Omental fat pad (tissue), 4 donors: ENCODE measurements at places on chromosomes 11 and 22. TPM values are rescaled to one million over a fixed set of nuclear protein-coding genes. Genes with fewer than 3 reads are reported as not detected.
A peak's percentile ranks its signal among the peaks of the same experiment; 100 is the strongest.

PLAAT5 gene
- total RNA-seq, result 54.3 TPM

MRE11 gene
- 10.4 TPM for total RNA-seq

TNNT3 gene
- 21.3 TPM for total RNA-seq

DERL3 gene
- 1.9 TPM for total RNA-seq

KCNE3 gene
- 10.1 TPM for total RNA-seq

DNA sequence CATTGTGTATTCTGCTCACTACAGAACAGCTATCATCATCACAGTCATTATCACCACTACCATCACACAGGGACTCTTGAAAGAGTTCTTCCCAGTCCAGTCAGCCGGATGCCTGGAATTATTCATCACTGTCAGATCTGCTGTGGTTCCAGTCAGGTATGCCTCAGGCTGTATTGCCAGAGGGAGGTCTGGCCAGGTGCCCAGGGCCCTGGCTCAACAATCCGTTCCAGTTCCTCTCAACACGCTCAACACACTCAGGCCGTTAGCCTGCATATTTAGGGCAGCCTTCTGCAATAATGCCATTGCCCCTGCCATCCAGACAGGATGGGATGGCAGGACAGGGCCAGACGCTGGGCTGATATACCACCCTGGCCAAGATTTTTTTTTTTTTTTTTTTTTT, 28.6 kb upstream of the RASL10A start:
- peak; percentile 39 for DNase-seq

DNA sequence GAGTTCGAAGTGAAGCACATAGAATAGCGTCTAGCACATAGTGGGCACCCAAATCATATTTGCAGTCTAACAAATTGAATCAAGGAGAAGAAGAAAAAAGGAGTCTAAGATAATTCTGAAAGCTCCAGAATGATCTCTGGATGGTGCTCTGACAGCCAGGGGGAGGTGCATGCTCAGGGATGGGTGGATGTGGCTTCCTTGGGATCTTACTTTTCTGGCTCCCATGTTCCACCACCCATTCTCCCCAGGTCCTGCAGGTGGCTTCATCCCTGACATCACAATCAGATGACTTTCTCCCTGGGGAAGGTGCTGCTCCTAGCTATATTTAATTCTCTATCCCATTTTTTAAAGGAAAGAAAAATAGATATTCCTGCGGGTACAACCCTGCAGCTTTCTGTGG, 381.9 kb downstream of the CADM1 start:
- no peak for DNase-seq

DNA sequence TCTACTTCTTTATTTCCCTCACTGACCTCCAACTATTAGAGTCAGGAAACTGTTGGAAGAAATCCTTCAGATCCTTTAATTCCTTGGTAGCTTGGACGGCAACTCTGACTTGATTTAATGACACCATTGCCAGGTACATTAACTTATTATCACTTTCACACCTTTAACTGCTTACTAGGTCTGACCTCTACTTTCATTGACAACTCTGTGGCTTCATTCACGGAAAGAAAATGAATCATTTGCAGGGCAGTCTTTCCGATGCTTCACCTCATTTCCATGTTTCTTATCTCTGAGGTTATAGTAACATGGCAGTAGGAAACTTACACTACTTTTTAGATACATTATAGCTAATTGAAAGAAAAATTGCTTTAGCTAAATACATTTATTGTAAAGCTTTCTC, 82.6 kb upstream of the PDGFD start:
- no peak for DNase-seq

DNA sequence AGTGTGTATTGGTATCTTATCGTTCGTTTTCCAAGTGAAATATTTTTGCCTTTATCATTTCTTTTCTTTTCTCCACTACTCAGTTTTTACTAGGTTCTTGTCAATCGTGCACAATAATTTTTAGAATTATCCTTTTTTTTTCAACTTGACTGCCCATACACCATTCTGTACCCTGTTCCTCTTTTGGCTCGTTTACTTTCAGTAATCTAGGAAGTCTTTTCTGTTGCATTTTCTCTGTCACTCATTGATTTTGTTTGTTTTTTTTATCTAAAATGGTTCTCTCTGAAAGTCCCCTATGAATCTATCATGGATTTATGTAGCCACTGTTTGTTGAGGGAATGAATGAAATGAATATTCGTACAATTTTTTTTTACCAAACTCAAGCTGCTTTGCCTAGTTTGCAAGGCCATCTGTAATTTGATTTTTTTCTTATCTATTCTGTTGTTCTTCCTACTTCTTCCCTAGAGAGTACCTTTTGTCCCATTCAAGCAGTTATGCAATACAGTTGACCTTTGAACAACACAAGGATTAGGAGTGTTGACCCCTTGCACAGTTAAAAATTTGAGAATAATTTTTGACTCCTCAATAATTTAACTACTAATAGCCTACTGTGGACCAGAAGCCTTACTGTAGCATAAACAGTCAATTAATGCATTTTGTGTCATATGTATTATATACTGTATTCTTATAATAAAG, 166.3 kb downstream of the TMEM135 start:
- no peak for DNase-seq

- no peak for DNase-seq
Measured at GRCh38 chr11:111801135-111801534, 34.9 kb upstream of the PPP2R1B start.

DNA sequence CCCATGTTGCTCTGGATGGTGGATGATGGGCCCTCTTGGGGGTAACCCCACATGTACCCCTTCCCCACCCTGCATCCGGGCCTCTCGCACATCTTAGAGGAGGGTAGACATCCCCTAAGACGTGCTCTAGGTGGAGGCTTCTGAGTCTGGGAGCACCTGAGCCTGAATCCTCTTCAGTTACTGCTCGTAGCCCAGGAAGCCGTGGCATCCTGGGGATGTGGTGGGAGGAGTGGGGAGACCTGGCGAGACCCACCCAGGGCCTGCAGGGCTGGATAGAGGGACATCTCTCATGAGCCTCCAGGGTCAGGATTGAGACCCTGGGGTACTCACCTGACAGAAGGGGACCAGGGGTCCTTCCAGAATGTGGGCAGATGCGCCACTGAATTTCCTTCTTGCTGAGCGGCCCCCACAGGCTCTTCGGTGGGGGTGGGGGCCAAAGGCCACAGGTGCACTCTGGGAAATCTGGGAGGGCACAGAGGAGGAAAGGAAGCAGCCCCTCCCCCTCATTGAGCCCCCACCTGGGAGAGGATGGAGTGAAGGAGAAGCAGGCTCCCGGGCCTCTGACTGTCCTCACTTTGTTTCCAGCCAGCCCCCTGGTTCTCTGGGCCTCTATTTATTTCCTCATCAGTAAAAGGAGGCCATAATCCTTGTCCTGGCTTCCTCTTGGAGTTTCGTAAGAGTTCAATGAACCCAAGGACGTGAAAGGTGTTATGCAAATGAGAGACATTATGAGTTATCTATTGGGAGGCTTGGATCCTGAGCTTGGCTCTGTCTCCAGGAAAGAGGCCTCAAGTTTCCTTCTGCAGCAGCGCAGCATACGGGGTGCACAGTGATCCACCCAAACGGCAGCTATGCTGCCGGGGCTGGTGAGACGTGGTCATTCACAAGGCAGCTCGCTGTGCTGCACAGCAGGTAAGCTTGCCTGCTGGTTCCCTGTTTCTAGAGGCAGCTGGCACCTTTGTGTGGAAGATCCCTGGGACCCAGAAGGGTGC, 31.2 kb downstream of the KCNJ4 start:
- no peak for DNase-seq

DNA sequence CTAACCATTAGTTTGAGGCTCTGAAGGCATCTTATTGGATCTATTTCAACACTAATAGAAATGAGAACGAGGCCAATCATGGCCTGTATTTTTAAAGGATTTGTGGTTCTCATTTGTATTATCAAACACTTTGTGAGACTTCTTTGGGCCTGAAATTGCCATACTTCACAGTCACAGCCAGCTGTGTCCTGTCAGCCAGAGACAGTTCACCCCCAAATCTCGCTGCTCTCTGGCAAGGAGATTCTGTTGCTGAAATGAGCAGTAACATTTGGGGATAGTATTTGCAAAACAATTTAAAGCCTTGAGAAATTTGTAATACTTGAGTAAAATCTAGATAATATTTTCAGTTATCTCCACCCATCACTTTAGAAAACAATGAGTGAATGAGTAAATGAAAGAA, 26.9 kb upstream of the TENM4 start:
- no peak for DNase-seq

DNA sequence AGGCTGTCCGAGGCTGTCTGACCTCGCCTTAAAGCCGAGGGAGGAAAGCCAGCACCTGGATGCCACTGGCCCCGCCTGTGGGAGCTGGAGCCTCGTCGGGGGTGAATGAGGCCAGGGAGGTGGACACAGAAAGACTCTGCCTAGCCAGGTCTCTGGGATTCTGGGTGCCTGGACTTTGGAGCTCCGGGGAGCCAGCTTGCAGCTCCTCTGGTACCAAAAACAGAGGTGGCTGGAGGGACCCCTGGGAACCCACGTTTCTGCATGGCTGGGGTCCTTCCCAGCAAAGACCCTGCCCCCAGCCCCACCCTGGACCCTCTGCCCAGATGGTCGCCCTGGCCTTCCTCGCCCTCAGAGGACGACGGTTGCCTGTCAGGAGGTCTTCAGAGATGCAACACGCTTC, 239.7 kb downstream of the BRD1 start:
- DNase-seq, result no peak

DNA sequence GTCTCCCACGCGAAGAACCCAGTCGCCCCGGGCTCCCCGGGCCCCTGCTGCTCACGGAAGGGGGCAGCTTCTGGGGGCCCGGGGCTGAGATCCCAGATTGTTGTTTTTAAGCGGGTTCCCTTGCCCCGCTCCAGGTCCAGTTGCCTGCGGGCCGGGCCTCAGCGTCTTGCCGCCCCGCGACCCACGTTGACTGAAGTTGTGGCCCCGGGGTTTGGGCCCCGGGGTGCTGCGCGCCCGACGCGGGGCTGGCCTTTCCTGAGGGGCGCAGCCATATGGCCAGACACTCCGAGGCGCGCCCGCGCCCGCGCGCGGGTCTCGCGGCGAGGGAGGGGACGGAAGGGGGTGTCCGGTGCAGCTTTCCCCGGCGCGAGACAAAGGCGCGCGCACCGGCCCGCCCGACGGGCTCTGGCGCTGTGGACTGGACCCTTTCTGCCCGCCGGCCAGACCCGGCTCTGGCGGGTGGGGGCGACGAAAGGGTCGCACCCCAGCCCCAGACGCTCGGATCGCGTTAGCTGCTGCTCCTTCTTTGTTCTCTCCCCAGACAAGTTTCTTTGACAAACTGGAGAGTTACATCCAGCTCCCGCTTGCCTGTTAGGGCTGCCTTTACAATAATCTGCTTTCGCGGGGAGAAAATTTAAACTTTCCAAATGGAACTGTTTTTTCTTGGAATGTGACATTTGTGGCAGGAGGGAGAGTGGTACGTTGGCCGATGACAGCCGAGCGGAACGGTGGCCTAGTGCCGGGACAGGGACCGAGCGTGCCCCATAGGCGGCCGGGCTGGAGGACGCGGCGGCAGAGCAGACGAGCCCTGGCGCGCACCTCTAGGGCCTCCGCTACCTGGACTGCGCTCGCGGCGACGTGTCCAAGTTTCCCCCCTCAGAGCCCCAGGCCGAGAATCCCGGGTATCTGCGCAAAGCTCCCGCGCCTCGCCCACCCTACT, 716 bp downstream of the AMOTL1 start:
- no peak for DNase-seq
